ENCODE measurements at places on chromosomes 4 and X.

GRCh38 chr4:11805842-11806241 lies 377.1 kb upstream of the HS3ST1 start:
- no peak for DNase-seq
- no peaks in the 10 kb centered on the region for H3K4me1 ChIP-seq
- no peak overlapping the region for H3K27ac ChIP-seq
- no peaks in the 10 kb centered on the region for H3K27me3 ChIP-seq

GRCh38 chr4:138595731-138596460 lies 353.7 kb upstream of the SLC7A11 start:
- H3K4me1 ChIP-seq = no peaks in the 10 kb centered on the region
- H3K4me3 ChIP-seq = no peak overlapping the region
- H3K36me3 ChIP-seq = no peaks in the 10 kb centered on the region
- H3K27me3 ChIP-seq = no peaks in the 10 kb centered on the region
- H3K27ac ChIP-seq = no peak overlapping the region

DNA sequence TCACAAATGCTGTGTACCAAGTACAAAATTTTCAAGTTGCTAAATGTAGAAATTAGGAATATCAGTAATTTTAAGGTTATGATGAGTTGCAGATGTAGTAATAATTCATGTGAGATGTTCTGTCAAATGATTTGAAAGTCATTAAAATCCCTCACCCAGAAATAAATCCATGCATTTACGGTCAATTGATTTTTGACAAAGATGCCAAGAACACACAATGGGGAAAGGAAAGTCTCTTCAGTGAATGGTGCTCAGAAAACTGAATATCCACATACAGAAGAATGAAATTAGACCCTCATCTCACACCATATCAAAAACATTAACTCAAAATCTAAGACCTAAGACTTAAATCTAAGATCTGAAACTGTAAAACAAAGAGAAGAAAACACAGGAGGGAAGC lies 12.9 kb upstream of the BMPR1B start:
- no peak for DNase-seq
- H3K36me3 ChIP-seq = no peaks in the 10 kb centered on the region
- H3K27me3 ChIP-seq = no peaks in the 10 kb centered on the region
- no peak overlapping the region for H3K27ac ChIP-seq
- H3K4me1 ChIP-seq = no peaks in the 10 kb centered on the region

- H3K36me3 ChIP-seq = no peaks in the 10 kb centered on the region
- no peak overlapping the region for H3K4me3 ChIP-seq
- no peaks in the 10 kb centered on the region for H3K27me3 ChIP-seq
- H3K27ac ChIP-seq = no peak overlapping the region
- DNase-seq = no peak
Observed at GRCh38 chr4:129543299-129543698, 447.3 kb downstream of the C4orf33 start.

DNA sequence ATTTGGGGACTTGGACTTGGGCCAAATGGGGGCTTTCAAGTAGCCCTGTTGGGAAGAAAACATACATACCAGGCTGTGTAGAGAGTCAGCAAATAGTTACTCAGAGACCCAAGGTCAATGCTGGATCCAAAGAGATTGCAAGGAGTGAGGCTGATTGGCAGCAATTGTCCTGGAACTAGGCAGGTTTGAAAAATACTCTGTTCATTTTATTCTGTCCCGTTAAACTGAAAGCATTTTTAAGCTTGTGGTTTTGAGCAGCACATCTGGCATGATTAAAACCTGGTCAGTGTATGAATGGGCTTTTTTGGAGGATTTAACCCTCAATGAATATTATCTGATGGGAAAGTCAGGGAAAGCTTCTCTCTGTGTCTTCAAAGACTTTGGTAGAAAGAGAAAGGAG lies 294.3 kb upstream of the BOD1L1 start:
- no peaks in the 10 kb centered on the region for H3K4me1 ChIP-seq
- H3K27ac ChIP-seq = no peak overlapping the region
- DNase-seq = no peak
- H3K36me3 ChIP-seq = no peaks in the 10 kb centered on the region
- H3K4me3 ChIP-seq = no peak overlapping the region

GRCh38 chrX:114097427-114097826 lies 486.5 kb upstream of the HTR2C start:
- no peak overlapping the region for H3K4me3 ChIP-seq
- no peaks in the 10 kb centered on the region for H3K36me3 ChIP-seq
- no peaks in the 10 kb centered on the region for H3K4me1 ChIP-seq
- H3K27ac ChIP-seq = no peak overlapping the region

DNA sequence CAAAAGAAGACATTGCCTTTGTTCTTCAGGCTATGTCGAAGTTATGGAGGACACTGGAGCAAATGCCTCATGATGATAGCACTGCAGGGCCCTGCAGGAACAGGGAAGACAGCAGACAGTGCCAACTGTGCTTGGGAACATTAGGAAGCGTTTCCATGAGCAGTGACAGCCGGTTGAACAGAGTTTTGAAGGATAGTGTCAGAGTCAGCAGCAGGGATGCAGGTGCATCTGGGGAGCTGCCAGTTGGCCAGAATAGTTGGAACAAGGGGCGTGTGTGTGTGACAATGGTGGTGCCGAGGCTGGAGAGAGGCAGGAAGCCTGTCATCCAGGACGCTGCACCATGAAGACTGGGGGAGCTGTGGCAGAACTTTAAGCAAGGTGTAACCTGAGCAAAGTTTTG lies 88.6 kb downstream of the SHROOM3 start:
- H3K4me3 ChIP-seq = no peak overlapping the region
- H3K4me1 ChIP-seq = no peaks in the 10 kb centered on the region
- no peak for DNase-seq

DNA sequence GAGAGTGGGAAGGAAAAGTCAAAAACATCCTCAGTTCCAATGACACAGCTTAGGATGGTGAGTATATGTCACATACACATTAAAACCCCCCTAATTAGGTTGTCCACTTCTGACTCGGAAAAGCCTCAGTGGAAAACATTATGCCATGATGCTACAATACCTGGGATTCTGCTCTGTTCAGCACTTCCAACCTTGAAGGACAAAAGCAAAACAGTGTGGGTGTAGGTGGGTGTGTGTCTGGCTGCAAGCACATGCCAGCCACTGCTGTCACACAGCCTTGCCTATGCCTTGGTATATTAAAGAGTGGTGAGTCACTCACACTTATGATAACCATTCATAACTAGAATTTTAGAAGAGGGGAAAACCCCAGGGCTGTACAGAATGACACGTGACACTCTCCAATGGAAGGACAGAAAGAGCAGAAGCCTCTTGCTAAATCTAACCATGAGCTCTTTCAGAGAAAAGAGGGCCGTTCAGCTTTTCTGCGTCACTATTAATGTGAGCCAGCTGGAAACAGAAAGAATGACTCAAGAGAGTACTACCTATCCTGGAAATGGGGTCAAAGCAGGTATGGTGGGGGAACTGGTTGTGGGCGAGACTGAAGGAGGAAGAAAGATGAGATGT lies 159.6 kb downstream of the TET2 start:
- DNase-seq = peak; percentile 22
- H3K4me3 ChIP-seq = no peak overlapping the region
- H3K36me3 ChIP-seq = no peaks in the 10 kb centered on the region
- no peak overlapping the region for H3K27ac ChIP-seq
- H3K4me1 ChIP-seq = no peaks in the 10 kb centered on the region
- no peaks in the 10 kb centered on the region for H3K27me3 ChIP-seq

DNA sequence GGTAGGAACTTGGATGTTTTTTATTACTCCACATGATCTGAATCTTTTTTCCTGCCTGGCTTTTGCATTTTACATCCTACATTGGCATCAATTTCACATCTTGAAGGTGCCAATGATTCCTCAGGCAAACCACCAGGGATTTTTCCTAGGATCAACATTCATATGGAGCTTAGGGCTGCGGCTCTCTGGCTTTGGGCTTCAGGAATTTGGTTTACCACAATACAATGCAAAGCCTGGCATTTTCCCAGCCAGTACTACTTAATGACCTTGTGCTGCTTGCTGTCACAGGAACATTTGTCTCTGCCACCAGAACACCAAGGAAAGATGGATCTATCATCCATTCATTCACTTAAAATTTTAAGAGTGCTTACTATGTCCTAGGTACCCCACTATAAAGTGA lies 180.7 kb downstream of the PDGFC start:
- no peaks in the 10 kb centered on the region for H3K36me3 ChIP-seq
- H3K27me3 ChIP-seq = no peaks in the 10 kb centered on the region
- H3K4me3 ChIP-seq = no peak overlapping the region
- no peak for DNase-seq

- H3K27me3 ChIP-seq = no peaks in the 10 kb centered on the region
- no peaks in the 10 kb centered on the region for H3K4me1 ChIP-seq
- no peak overlapping the region for H3K27ac ChIP-seq
- H3K36me3 ChIP-seq = no peaks in the 10 kb centered on the region
- no peak overlapping the region for H3K4me3 ChIP-seq
Observed at GRCh38 chr4:78704981-78705683, 71.0 kb upstream of the BMP2K start.

GRCh38 chrX:99461223-99461622 lies 948.9 kb downstream of the PCDH19 start:
- H3K4me1 ChIP-seq = no peaks in the 10 kb centered on the region
- no peak overlapping the region for H3K4me3 ChIP-seq
- H3K27ac ChIP-seq = no peak overlapping the region
- no peaks in the 10 kb centered on the region for H3K36me3 ChIP-seq
- no peaks in the 10 kb centered on the region for H3K27me3 ChIP-seq

DNA sequence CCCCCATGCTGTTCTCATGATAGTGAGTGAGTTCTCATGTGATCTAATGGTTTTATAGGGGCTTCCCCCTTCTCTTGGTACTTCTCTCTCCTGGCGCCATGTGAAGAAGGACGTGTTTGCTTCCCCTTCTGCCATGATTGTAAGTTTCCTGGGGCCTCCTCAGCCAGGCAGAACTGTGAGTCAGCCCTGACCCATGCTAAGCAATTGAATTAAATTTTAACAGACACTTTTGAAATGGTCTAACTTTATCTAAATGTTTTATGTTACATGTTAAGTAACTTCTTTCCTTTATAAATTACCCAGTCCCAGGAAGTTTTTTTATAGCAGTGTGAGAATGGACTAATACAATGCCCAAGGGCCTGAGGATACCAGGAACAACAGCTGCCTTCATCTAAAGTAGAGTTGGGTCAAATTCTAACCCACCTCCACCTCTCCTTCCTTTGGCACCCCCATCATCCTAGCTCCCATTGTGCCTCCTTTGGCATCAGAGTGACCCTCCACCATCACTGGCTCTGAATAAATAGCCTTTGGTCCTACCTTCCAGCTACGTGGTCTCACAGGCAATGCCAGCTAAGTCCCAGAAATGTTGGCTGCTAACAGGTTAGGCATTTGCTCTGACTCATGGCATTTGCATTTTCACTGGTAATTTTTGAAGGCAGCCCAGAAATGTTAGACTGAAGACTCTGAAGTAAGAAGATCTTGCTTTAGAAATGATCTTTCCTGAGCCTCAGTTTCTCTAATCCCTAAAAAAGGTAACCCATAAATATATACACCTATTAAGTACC lies 182.1 kb downstream of the MOSPD2 start:
- no peaks in the 10 kb centered on the region for H3K4me1 ChIP-seq
- no peak overlapping the region for H3K4me3 ChIP-seq
- no peak for DNase-seq
- H3K27ac ChIP-seq = no peak overlapping the region
- no peaks in the 10 kb centered on the region for H3K27me3 ChIP-seq

DNA sequence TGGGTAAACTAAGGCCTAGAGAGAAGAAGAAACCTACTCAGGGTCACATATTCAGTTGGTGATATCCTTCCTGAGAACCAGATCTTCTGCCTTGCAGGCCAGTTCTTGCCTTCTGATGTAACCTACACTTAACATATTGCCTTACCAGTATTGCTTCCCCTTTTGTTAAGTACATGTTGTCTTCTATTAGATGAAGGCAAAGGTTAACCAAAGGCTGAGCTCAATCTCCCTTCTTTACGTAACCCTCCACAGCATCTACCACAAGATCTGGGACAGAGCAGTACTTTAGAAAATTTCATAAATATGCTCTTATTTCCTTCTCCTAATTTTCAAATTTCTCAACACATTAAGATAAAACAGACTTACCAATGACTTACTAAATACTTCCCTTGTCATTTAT lies 474.4 kb downstream of the SH2D1A start:
- H3K36me3 ChIP-seq = no peaks in the 10 kb centered on the region
- no peaks in the 10 kb centered on the region for H3K4me1 ChIP-seq
- H3K27me3 ChIP-seq = no peaks in the 10 kb centered on the region
- no peak overlapping the region for H3K27ac ChIP-seq
- H3K4me3 ChIP-seq = no peak overlapping the region

- H3K27me3 ChIP-seq = no peaks in the 10 kb centered on the region
- no peak for DNase-seq
- H3K4me3 ChIP-seq = no peak overlapping the region
- H3K27ac ChIP-seq = no peak overlapping the region
- H3K36me3 ChIP-seq = no peaks in the 10 kb centered on the region
Observed at GRCh38 chrX:129512409-129512808, 10.9 kb downstream of the SMARCA1 start.

GRCh38 chr4:100206850-100207249 lies 16.6 kb upstream of the DDIT4L start:
- H3K36me3 ChIP-seq = no peaks in the 10 kb centered on the region
- no peak overlapping the region for H3K27ac ChIP-seq
- no peak overlapping the region for H3K4me3 ChIP-seq
- no peak for DNase-seq

GRCh38 chr4:165328101-165328425 lies 594 bp downstream of the MSMO1 start:
- H3K27me3 ChIP-seq = no peaks in the 10 kb centered on the region
- peaks cover 3% of the 10 kb centered on the region for H3K36me3 ChIP-seq
- peak; percentile 4 for DNase-seq
- peak overlapping the region; percentile 82 for H3K4me3 ChIP-seq
- H3K4me1 ChIP-seq = no peaks in the 10 kb centered on the region
- no peak overlapping the region for H3K27ac ChIP-seq

DNA sequence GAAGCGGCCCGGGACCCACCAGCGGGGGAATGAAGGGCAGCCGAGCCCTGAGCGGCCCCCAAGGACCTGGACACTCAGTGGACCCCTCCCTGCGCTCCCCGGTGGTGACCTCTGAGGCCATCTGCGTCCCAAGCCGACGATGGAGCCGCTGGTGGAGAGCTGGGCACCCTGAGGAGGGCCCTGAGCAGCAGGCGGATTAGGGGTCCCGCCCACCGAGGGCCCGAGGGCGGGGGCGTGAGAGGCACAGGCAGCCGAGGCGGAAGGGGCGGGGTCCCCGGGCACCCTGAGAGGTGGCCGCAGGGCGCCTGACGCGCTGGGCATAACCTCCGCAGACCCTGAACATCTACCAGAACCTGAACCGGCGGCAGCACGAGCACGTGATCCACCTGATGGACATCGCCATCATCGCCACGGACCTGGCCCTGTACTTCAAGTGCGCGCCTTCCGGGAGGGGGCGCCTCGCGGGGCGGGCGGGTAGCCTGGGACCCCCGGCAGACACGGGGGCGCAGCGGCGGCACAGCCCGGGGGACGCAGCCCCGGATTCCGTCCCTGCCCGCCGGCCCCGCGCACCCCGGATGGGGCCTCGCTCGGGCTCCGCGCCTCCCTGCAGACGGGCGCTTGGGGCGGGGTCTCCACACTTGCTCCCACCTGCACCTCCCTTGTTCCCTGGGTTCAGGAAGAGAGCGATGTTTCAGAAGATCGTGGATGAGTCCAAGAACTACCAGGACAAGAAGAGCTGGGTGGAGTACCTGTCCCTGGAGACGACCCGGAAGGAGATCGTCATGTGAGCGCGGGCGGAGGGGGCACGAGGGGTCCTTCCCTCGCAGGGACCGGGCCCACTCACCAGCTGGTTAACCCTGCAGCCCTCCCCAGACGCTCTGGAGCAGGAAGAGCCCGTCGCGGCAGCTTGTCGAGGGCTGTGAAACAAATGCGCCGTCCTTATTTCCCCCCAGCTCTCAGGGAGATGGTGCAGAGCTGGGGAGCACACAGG lies 10.3 kb downstream of the ATP5ME start:
- peak overlapping the region; percentile 78 for H3K27ac ChIP-seq
- no peaks in the 10 kb centered on the region for H3K27me3 ChIP-seq
- peaks cover 4% of the 10 kb centered on the region for H3K36me3 ChIP-seq
- H3K4me3 ChIP-seq = peak overlapping the region; percentile 69
